ENCODE measurements at places on chromosomes 13 and 19.

GRCh38 chr19:1874554-1875185 lies 10.6 kb downstream of the ABHD17A start:
- no peak for DNase-seq

- no peak for DNase-seq
Observed at GRCh38 chr13:51260154-51260553, 38.0 kb downstream of the FAM124A start.

- no peak for DNase-seq
Observed at GRCh38 chr13:20983386-20983785, 78.0 kb downstream of the LATS2 start.

DNA sequence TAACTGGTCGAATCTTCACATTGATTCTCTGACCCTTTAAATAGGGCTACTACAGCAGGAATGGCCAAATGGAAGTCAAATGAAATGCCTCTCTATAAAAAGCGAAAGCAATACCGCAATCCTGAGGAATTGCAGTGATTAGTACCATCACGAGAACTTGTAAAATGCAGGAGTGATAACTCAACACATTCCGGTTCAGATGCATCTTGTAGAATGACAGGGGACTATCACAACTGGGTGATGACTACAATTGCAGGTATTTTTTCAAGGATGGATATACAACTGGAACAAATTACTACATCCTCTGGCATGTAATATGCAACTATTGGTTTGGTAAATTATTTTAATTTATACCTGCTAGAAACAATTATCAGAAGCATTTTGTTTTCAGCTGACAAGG lies 140.4 kb downstream of the PCDH20 start:
- DNase-seq: no peak

DNA sequence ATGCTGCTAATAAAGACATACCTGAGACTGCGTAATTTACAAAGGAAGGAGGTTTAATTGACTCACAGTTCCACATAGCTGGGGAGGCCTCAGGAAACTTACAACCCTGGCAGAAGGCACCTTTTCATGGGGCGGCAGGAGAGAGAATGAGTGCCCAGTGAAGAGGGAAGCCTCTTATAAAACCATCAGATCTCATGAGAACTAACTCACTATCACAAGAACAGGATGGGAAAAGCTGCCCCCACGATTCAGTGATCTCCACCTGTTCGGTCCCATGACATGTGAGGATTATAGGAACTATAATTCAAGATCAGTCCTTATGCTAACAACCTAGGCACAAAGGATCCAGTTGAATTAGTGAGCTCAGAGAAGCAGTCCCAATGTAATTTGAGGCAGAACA lies 59.4 kb downstream of the GPC6 start:
- DNase-seq: no peak

- no peak for DNase-seq
Observed at GRCh38 chr13:94759120-94759728, 46.9 kb upstream of the SOX21 start.

- peak; percentile 27 for DNase-seq
Observed at GRCh38 chr13:22061371-22061805, 390.5 kb downstream of the FGF9 start.

GRCh38 chr13:49213539-49213938 lies 6.6 kb upstream of the MLNR start:
- DNase-seq: no peak

DNA sequence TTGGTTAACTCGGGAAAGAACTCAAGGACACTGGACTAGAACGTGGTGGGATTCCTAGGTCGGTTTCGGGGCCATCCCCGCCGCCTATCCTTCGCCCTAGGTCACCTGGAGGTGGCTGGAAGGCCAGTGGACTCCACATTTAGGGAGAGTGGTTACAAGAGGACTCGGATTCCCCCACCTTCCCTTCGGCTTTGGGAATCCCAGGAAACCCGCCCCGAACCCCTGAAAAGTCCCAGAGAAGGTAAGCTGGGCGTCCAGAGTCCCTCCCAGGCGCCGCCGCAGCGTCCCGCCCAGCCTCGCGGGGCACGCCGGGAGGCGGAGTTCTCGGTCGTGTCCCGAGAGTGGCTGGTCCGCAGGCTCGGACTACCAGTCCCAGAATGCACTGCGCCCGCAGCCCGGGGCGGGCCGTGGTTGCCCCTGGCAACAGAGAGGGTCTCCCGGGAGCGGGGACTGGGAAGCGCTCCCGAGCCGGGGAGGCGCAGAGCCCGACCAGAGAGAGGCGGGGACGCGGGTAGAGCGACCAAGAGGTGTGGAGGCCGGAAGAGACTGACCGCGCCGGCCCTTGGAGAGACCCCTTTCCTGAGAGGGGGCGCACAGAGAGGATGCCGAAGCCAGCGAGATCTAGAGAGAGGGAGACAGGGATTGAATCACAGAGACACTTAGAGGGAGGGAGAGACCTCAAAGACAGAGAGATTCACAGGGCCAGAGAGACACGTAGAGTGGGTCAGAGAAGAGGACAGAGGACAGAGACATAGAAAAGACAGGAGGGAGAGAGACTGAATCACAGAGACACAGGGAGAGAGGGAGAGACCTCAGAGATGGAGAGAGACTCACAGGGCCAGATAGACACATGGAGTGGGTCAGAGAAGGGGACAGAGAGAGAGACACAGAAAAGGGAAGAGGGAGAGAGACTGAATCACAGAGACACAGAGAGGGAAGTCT lies 2.6 kb upstream of the PRKCG start:
- no peak for DNase-seq

GRCh38 chr13:53152057-53152421 lies 123.4 kb downstream of the OLFM4 start:
- no peak for DNase-seq

GRCh38 chr13:21595546-21595822 lies 8.5 kb downstream of the MICU2 start:
- DNase-seq: no peak

- DNase-seq: no peak
Observed at GRCh38 chr19:29162694-29163093, 50.3 kb downstream of the UQCRFS1 start.

GRCh38 chr13:114104655-114105520 lies 27.5 kb downstream of the RASA3 start:
- DNase-seq: no peak

DNA sequence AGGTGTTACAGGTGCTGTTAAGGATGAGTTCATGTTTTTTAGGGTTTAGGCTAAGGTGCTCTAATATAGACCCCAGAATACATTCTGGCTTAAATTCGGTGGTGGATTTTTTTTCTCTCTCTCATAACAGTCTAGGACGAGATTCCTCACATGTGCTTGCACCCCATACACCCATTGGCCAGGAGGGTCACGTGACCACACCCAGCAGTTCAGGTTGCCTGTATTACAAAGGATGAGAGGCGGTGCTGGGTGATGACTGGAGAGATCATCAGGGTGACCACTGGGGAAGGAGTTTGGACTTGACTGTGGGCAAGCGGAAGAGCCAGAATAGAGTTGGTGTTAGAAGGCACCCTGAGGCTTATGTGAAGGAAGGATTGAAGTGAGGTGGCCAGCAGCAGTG lies 27.7 kb downstream of the PPP2R1A start:
- no peak for DNase-seq

GRCh38 chr13:22175815-22176214 lies 504.9 kb downstream of the FGF9 start:
- no peak for DNase-seq

DNA sequence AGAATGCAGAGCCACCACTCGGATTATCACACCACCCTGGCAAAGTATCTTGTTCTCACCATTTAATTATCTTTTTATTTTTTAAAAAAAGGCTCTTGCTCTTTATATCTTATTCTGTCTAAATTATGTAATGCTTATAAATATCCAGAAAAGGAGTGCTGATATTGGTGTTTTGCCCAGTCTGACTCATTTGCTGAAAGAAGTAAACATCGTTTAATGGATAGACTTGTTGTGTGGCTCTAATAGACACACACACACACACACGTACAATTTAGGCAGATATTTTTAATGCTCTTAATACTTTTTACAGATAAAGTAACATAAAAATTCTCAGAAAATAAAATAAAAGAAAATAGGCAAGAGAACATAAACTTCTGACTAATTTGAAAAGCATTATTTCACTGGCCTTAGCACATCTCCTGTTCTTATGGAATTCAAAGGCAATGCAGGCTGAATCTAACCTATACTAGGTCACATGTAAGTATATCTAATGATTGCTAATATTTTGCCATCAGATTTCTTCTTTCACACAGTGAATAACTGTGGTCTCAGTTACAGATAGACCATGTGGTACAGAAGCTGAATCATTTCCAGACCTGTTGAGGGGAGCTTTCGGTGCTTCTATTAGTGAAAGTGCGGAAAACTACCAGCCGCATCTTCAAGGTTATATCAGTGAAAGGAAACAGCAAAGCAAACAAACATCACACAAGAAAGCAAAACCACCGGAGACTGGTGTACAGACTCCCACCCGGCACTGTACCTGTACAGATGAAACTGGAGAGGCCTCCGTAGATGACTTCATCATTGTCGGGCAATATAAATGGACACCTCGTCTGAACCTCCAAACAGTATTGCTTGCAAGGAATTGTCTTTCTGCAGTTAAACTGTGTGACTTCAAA lies 642.1 kb upstream of the ARGLU1 start:
- no peak for DNase-seq

GRCh38 chr19:52464798-52465470 lies 11.6 kb downstream of the ZNF578 start:
- DNase-seq: no peak

- no peak for DNase-seq
Observed at GRCh38 chr19:35601971-35602370, 10.6 kb upstream of the HAUS5 start.

- DNase-seq: no peak
Observed at GRCh38 chr19:19418555-19419260, 13.2 kb downstream of the GATAD2A start.

DNA sequence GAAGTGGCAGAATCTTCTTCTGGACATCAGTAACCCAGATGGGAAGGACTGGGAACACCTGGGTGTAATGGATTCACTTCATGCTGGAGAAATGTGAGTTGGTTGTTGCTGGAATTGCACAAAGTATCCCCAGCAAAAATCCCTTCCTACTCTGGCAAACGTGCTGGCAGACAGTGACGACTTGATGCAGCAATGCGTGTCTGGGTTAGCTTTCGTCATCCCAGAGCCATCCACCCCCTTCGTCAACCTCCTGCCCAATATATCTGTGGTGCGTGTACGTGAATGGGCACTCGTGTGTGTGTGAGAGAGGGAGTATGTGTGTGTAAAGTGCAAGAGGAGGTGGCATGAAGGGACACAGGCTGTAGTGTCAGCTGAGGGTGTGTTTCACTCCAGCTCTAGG lies 70.9 kb downstream of the TM9SF2 start:
- DNase-seq: no peak

DNA sequence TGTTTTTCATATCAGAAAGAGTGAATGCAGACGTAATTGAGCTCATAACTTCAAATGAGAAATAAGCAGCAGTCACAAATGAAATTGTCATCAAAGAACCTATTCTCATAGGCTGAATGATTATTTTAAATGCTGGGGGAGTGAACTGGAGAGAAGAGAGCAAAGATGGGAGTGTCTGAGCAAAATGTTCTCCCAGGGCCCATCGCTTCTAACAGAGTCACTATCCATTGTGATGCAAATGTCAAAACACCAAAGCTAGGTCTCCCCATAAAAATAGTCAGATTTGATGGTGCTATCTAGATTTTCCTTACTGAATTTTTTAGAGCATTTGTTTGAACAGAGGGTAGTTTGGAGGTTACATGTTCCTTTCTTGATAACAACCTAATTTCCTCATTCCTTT lies 278.7 kb downstream of the PCDH9 start:
- no peak for DNase-seq

GRCh38 chr19:41691268-41691970 lies 3.3 kb upstream of the CEACAM7 start:
- no peak for DNase-seq

GRCh38 chr19:51681286-51681941 lies 11.7 kb upstream of the SPACA6 start:
- no peak for DNase-seq

DNA sequence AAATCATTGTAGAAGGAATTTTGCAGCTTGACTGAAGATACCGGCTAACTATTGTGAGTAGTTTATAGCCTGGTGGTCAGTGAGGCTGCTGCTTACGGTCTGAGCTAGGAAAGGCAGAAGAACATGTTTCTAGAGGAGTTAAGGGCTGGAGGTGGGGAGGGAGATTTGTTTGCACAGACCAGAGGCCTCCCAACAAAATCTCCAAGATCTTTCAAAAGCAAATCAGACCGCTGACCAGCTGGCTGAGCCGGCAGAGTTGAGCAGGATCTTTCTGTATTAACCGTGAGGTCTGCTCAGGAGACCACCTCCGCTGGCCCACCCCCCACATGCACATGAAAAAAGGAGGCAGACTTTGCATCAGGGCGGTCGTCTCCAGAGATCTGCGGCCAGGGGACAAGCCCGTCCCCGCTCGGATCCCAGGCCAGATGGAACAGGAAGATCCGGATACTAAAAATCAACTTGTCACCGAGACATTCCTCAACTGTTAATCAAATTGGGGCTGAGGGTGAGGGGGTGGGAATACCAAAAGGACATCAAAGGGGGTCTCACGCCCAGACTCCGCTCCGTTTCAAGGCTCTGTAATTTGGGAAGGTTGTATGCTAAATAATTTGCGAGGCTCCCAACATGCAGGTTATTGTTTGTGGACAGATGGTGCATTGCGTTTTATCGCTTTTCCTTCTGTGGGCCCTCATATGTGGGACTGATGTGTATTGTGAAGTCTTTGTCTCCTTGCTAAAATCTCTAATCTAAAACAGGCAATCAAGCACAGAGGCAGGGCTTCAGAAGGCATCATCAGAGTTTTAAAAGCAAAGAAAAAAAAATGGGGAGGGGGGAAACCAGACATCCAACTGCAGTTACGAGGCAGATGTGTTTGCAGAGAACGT lies 319.0 kb downstream of the ZNF536 start:
- no peak for DNase-seq

GRCh38 chr19:8615813-8616596 lies 5.5 kb upstream of the ADAMTS10 start:
- DNase-seq: peak; percentile 11

DNA sequence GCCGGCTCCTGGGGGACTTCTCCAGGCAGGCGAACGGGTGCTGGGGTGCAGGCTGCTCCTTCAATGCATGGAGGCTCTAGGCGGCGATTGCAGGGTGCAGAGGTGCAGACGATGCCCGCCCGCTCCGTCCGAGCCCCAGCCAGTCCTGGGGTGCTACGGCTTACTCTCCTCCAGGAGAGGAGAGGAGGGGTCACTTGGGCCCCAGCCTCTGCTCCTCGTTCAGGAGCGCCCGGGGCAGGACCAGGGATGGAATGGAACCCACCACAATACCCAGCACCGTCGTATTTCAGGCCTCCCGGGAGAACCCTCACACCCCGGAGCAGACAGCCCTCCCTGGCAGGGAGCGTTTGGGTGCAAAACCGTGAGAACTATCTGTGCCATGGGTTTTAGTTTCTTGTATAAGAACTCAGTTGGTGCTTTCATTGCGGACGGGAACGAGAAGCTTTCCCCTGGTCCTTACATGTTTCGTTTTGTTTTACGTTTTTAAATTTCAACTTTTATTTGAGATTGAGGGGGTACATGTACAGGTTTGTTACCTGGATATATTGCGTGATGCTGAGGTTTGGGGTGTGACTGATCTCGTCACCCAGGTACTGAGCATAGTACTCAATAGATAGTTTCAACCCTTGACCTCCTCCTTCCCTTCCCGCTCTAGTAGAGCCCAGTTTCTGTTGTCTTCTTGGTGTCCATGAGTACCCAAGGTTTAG lies 46.8 kb downstream of the ARHGEF18 start:
- DNase-seq: no peak

Measured in activated CD4-positive, CD25-positive, alpha-beta regulatory T cell treated with anti-CD3 and anti-CD28 coated beads, Interleukin-2, amount 50 U/mL, for 16 hours (primary cell).